Forelimb muscle (tissue), 1 donor: ENCODE measurements at places on chromosomes 1 and 21.

DNA sequence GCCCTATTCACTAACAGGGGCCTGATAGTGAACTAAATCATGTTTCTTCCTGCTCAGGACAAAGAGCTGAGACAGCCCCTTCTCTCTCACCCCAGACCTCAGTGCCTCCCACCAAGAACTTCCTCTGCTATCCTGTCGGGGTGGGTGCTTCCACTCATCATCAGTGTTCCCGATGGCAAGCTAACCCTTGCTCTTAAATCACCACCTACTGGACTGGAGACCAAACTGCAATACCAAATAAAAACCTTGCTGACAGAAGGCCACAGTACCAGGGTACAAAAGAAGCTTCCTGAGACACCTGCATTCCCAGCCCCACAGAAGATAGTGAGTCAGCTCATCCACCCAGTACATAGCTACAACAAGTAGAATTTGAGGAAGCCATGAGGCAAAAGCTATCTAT, 799.5 kb downstream of the LTN1 start:
- DNase-seq, result no peak

GRCh38 chr1:160365325-160365724, 1.5 kb upstream of the NHLH1 start:
- DNase-seq, result no peak

DNA sequence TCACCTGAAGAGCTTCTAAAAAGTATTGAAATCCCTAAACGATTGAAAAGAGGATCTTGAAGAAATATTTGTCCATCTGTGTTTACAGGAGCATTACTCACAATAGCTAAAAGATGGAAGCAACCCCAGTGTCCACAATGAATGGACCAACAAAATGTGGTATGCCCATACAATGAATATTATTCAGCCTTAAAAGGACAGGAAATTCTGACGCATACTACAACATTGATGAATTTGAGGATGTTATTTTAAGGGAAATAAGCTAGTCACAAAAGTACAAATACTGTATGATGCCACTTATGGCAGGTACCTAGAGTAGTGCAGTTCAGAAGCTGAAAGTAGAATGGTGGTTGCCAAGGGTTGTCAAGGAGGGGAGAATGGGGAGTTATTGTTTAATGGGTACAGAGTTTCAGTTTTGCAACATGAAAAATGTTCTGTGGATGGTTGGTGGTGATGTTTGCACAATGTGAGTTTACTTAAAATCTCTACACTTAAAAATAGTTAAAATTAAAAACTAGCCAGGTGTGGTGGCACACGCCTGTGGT, 37.1 kb upstream of the GADD45A start:
- no peak for DNase-seq

- DNase-seq, result no peak
Measured at GRCh38 chr21:15001113-15001512, 63.7 kb downstream of the NRIP1 start.

DNA sequence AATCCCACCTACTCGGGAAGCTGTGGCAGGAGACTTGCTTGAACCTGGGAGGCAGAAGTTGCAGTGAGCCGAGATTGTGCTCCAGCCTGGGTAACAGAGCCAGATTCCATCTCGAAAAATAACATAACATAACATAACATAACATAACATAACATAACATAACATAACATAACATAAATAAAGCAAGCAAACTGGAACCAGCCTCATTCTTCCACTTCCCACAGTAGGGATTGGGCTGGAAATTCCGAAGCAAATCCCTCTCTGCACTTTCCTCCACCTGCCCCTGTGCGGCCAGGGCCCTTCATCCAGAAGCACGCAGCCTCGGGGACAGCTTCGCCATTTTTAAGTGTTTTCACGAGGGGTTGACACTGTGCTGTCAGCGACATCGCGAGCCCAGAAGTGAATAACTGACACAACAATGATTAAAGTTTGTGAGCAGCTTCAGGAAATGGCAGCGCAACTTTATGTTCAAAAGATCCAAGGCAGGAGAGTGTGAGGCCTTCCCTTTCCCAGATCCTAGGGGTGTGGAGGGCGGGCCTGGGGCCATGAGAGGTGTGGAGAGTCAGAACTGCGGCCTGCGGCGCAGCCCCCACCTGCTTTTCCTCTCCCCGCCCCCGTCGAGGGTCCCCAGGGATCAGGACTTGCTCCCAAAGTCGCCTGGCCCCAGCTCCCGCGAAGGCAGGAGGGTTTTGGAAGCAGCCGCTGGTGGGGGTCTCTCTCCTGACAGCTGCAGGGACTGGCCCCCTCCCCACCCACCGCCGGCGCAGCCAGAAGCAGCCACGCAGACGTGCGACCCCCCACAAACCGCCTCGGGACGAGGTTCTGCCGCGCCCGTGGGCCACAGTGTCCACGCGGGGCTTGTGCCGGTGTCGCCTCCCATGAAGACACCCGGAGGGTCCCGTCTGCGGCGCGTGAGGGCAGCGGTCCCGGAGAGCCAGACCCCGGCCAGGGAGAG, 651 bp upstream of the GABRD start:
- no peak for DNase-seq

- no peak for DNase-seq
Measured at GRCh38 chr21:31660259-31660565, 719 bp downstream of the SOD1 start.

GRCh38 chr1:167110586-167110985, 16.7 kb downstream of the STYXL2 start:
- DNase-seq, result no peak

GRCh38 chr1:109547463-109548320, 723 bp upstream of the GNAI3 start:
- no peak for DNase-seq

- no peak for DNase-seq
Measured at GRCh38 chr21:34815831-34816705, 147.3 kb downstream of the CLIC6 start.

- DNase-seq, result no peak
Measured at GRCh38 chr1:61287014-61287413, 204.7 kb downstream of the NFIA start.

GRCh38 chr1:172089768-172090510, 248.6 kb downstream of the DNM3 start:
- no peak for DNase-seq
